ENCODE measurements at places on chromosomes 6 and 20.

DNA sequence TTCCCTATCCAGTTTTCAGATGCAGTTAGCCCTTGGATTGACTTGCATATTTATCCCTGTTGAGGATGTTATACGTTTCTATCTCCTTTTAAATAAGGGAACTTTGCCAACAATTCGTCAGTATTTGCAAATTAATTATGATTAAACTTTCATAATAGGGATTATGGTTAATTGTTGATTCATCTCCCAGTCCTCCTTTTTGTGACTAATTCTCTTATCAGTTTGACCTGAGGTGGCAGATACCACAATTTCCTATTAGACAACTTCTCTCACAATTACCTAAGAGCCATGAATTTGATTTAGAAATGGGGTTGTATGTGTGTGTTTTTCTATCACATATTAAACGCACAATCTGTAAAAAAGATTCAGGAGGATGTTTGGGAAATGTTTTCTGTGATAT, 172.9 kb downstream of the LAMA2 start:
- DNase-seq, result no peak

GRCh38 chr6:114747995-114748625, 405.3 kb upstream of the HS3ST5 start:
- peak; percentile 3 for DNase-seq

DNA sequence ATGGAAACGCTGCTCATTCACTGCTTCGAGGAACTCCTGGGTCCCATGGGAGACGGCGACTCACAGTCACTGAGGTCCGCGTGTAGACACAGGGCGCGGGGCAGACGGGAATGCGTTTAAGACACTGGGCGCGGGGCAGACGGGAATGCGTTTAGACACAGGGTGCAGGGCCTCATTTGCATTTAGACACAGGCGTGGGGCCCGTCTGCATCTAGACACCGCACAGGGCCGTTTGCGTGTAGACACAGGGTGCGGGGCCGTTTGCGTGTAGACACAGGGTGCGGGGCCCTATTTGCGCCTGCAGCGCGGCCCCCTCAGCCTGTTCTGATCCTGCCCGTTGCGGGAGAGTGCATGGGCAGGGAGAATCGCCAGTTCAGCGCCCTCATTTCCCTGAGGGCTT, 10.4 kb downstream of the DACT2 start:
- DNase-seq, result no peak

- DNase-seq, result no peak
Observed at GRCh38 chr6:88493717-88494116, 327.6 kb upstream of the CNR1 start.

- DNase-seq, result peak; percentile 85
Observed at GRCh38 chr20:57709823-57710799, at the start of gene PMEPA1. PMEPA1 (minus strand) TSS chr20:57710015; CDS start chr20:57709582, 433 bp downstream.

DNA sequence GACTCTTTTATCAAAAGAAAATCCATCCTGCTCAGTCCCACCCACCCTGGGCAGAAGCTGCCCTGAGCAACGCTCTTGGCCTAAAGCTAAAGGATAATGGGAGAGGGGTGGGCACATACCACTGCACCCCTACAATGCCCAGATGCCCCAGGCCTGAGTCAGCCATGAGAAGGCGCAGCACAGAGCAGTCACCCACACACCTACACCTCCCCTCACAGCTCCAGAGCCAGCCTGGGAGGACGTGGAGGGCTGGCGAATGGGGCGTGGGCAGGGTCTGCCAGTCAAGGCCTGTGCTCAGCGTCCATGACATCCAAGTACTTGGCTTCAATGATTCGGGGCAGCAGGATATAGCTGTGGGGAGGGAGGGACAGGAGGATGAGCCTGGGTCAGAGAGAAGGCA, 11.5 kb downstream of the SLC4A11 start:
- no peak for DNase-seq

Data from occipital lobe (tissue), 3 donors.